Stimulated activated CD4-positive, alpha-beta T cell treated with anti-CD3 and anti-CD28 coated beads, Interleukin-1b, Interleukin-23, amount 100 ng/mL, for 1 hour (primary cell): ENCODE measurements at places on chromosomes 2 and 18.
A peak's percentile ranks its signal among the peaks of the same experiment; 100 is the strongest.

- no peak for DNase-seq
Measured at GRCh38 chr2:26484579-26484978, 6.7 kb upstream of the OTOF start.

DNA sequence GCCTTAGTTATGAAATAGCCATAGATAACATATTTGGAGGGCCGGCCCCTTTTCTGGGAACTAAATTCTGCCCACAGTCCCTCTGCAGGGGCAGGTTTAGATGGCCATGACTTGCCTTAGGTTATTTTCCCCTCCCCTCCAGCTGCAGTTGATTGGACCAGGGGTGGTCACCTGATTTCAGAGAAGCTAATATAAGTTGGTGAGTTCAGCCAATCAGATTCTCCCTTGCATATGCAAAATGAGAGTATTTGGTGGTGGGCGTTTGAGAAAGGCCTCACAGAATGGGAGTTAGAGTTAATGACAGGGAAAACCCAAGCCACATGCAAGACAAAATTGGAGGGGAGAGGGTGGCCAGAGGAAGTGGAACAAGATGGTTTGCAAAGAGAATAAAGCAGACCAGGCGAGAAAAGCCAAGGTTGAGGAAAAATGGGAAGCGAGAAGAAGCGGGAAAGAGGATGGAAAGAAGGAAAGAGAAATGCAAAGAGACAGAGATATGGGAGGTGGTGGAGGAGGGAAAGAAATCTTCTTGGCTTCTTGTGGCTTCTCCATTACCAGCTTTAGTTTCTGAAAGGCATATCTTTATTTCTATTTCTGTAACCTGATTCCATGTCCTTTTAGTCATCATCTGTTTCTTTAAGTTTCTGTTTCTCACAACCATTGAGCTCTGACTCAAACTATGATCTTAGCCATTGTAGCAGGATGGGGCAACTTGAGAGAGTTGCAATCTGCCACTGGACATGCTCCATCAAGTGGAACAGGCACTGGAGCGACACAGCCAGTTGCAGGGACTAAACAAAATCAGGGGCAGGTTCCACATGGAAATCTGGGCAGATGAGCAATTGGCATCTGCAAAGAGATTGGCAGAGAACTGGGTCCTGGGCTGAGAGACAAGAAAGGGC is 108.1 kb upstream of the SIX3 start:
- DNase-seq: no peak

GRCh38 chr2:97697252-97698235 is 15.8 kb upstream of the ZAP70 start:
- peak; percentile 97 for DNase-seq

DNA sequence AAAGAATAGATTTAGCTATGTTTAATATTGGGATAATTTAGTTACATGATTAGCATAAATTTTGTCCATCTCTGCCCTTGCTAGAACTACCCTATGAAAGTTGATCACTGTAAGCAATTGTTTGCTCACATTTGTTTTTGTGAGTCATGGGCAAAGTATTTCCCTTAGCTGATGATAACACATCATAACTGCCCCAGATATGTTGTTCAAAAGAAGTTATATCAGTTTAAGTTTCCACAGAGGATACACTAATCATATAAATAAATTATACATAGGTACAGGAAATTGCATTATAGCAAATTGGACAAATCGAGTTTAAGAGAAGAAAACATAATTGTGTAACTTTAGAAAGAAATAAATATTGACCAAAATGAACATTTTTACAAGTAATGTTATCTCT is 223.2 kb upstream of the PIK3C3 start:
- DNase-seq: no peak

GRCh38 chr2:235085476-235085875 is 133.7 kb downstream of the SH3BP4 start:
- no peak for DNase-seq

DNA sequence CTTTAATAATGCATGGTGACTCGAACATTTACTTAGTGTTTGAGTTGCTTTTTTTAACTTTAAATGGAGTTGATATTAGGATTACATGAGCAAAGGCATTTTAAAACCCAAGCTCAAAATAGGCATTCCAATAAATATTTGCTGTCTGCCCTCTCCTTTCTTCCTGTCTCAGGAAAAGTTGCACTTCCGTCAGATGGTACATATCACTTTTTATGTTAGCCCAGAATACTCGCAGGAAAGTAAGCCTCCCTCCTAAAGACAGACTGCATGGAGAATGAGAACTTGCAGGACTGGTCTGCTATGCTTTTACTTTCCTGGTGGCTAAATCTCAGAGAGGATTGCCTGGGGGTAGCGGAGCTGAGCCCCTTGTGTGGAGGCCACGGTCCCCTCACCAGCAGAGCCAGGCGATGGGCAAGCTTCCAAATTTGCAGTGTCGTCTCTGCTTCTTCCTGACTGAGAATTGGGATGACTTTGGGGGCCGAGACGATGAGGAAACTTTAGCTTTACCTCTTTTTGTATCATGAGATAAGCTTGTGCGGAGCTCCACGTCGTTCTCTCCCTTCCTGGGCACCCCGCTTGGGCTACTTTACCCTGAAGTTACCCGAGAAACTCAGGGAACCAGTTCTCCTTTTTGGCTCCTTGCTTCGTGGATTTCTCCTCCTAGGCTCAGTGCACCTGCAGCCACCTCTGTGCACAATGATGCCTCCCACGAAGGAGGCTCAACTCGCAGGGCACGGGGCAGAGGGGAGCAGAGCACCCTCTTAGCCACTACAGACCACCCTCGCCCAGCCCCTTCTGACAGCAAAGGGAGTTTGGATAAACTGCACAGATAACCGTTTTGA is 223.3 kb downstream of the SH3RF3 start:
- DNase-seq: no peak

- no peak for DNase-seq
Measured at GRCh38 chr2:238948765-238949641, 101.1 kb downstream of the TWIST2 start.

GRCh38 chr2:58922245-58922644 is 681.1 kb upstream of the FANCL start:
- no peak for DNase-seq

DNA sequence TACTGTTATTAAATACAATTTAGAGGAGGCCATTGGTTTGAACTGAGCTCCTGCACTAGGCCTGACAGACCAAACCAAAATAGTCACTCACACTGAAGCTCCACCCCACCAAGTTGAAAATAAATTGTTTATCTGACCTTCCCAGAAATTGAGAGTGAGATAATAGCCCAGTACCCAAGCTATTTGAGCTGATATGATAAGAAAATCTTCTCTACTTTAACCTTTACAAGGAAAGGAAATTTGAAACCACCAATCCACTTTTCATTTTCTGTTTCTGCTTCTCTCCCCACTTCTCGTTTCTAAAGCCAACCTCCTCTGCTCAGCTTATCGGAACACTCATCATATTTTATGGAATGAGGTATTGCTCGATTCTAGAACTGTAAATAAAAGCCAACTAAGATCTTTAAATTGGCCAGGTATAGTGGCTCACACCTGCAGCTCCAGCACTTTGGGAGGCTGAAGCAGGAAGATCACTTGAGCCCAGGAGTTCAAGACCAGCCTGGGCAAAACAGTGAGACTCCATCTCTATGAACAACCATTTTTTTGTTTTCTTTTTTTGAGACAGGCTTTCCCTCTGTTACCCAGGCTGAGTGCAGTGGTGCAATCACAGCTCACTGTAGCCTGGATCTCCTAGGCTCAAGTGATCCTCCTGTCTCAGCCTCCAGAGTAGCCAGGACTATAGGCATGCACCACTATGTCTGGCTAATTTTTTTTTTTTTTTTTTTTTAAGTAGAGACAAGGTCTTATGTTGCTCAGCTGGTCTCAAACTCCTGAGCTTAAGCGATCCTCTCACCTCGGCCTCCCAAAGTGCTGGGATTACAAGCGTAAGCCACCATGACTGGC is 13.3 kb upstream of the GALM start:
- DNase-seq: no peak

DNA sequence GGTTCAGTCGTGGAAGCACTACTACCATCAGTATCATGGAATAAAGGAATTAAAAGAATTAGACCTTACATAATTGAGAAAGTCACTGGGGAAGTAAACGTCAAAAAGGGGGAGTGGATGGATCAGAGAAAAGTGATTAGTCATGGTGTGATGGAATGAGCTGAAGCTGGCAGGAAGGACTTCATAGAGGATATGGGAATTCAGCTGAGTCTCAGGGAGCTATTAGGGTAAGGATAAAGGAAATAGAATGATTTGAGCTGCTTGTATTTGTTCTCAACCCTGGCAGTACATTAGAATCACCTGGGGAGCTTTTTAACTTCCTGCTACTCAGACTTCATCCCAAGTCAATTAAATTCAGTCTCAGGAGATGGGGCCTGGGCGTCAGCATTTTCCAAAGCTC is 53.4 kb upstream of the SETBP1 start:
- DNase-seq: no peak

- no peak for DNase-seq
Measured at GRCh38 chr2:121505986-121506586, 24.6 kb upstream of the RNU4ATAC start.

DNA sequence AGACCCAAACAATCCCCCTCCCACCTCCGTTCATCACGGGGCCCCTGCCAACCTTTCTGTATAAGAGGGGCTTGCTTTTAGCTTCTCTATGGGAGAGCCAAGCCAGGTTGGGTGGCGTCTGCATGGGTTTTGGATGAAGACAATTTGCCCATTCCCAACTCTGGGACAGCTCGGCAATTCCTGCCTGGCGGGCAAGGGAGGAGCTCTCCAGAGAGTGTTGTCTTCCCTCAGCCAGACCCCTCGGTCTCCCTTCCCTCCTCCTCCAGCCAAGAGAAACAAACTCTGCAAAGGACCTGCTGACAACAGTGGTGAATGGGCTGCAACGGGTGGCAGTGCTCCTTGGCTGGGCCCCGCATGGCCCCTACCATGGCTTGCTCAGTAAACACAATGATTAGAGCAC is 267.2 kb upstream of the HDAC4 start:
- DNase-seq: no peak

GRCh38 chr2:112891385-112891831 is 19.6 kb upstream of the IL37 start:
- DNase-seq: no peak

DNA sequence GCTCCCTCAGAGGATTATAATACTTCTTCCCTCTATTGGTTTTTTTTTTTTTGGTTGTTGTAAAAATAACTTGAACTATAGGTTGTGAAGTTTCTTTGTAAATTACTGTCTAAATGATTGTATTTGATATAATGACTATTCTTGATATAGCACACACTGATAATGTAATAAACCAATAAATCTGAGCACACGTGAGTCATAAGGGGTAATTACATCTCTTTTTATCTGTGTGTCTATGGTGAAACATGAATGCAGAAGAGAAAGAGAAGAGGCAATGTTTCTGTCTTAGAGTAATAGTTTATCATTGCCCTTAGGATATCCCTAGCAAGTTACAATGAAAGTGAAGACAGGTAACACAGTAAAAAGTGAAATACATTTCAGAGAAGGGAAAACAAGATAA is 64.1 kb upstream of the RAPGEF4 start:
- DNase-seq: no peak

GRCh38 chr2:65070856-65071255 is 14.6 kb downstream of the CEP68 start:
- no peak for DNase-seq

DNA sequence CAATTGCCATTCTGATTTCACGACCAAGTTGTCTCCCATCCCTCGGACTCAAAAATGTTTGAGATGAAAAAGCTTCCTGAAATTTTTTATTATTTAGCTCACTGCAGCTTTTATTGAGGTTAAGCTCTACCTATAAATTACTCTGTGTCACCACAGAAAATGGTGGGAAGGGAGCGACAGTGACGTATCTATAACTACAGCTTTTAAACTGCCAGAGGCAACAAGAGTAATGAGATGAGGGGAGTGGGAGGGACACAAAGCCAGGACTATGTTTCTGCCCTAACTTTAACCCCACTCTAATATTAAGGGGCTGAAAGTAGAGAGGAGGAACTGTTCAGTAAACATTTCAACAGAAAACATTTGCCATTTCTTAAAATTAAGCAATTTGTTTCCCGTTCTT is 37.4 kb downstream of the SMAD2 start:
- no peak for DNase-seq

DNA sequence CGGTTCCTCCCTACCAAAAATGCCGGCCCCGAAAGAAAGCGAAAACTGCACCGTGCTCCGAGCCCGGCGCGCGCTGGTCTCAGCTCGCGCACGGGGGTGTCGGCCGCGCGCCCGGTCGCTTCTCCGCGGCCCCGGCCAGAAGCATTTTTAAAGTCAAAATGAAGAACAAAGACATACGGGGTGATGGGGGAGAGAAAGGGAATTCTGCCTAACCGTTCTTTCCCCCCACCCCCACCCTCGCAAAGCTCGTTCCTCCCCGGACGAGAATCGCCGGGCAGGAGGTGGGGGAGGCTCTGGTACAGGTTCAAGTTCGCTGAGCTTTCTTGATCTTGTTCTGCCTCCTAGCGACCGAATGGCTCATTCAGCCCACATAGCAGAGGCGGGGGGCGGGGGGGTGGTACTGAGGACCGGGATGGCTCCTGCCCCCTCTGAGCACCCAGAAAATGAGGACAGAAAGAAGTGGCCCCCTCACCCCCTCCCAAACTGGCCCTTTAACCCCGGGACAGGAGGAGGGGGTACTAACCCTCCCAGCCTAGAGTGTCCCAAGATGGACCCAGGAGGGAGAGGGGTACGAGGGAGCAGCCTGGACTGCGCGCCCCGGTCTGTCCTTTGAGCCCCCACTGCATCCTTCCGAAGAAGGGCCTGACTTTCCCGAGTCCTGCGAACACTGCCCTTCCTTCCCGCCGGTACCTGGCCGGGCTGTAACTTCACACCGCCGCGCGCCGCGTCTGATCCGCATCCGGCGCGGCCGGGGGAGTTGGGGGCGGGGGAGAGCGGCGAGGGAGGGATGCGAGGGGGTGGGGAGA is 3.1 kb downstream of the BCL11A start:
- DNase-seq: no peak

DNA sequence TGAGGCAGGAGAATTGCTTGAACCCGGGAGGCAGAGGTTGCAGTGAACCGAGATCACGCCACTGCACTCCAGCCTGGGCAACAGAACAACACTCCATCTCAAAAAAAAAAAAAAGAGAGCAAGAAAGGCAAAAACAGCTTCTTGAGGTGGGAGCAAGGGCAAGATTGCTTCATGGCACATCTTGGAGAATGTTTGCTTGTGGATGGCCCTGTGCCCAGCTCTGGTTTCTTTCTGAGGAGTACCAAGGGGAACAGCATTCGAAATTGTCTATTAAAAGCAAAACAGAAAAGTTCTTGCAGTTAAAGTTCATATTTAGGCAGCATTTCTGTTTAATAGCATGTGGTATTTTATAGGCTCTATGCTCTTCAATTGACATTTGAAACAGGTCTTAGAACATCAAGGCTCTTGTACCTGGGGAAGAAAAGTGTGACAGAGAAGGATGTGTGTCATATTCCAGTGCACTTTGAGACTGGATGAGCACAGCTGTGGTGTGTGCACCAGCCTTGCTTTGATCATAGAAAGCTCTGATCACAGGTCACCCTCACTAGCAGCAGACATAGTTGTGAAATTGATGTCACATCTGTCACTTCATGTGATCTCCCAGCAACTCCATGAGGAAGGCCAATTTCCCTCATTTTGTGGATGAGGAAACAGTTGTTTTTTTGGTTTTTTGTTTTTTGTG is 154.3 kb downstream of the UXS1 start:
- DNase-seq: no peak

GRCh38 chr2:65615602-65616001 is 183.2 kb upstream of the SPRED2 start:
- no peak for DNase-seq
